Activated CD4-positive, alpha-beta T cell treated with anti-CD3 and anti-CD28 coated beads, Interleukin-2, amount 10 ng/mL, durations not matched to agents 7 days and 5 days (primary cell): ENCODE measurements at places on chromosomes 16 and 17.

GRCh38 chr17:4739122-4740024 lies at the start of the genes CXCL16 and ZMYND15:
Gene CXCL16 (minus strand): TSS chr17:4739928. CDS start chr17:4739339, 589 bp downstream.
Gene ZMYND15 (plus strand): TSS chr17:4739833. CDS start chr17:4740549, 716 bp downstream.
- H3K4me1 ChIP-seq, result peaks cover 24% of the 10 kb centered on the region
- peak within 1 kb of the TSS; percentile 72 for H3K4me3 ChIP-seq
- H3K27ac ChIP-seq, result peak within 1 kb of the TSS; percentile 87
- peaks cover 6% of the 10 kb centered on the region for H3K36me3 ChIP-seq
- peaks cover 40% of the 10 kb centered on the region for H3K27me3 ChIP-seq

- peak overlapping the region; percentile 76 for H3K4me3 ChIP-seq
- DNase-seq, result peak; percentile 59
- peaks cover 32% of the 10 kb centered on the region for H3K4me1 ChIP-seq
- H3K36me3 ChIP-seq, result no peaks in the 10 kb centered on the region
- H3K27ac ChIP-seq, result peak overlapping the region; percentile 77
- peaks cover 25% of the 10 kb centered on the region for H3K27me3 ChIP-seq
These were observed 837 bp upstream of the PRDM7 start for GRCh38 chr16:90077757-90078578.

GRCh38 chr17:77617516-77617915 lies 341.0 kb upstream of the TNRC6C start:
- no peak for DNase-seq
- H3K27ac ChIP-seq, result no peak overlapping the region
- peaks cover 7% of the 10 kb centered on the region for H3K27me3 ChIP-seq
- H3K36me3 ChIP-seq, result peaks cover 2% of the 10 kb centered on the region

- no peak overlapping the region for H3K27ac ChIP-seq
- H3K4me3 ChIP-seq, result no peak overlapping the region
- peaks cover 9% of the 10 kb centered on the region for H3K4me1 ChIP-seq
- no peak for DNase-seq
- peaks cover 80% of the 10 kb centered on the region for H3K27me3 ChIP-seq
- peaks cover 3% of the 10 kb centered on the region for H3K36me3 ChIP-seq
These were observed 2.5 kb downstream of the CBLN1 start for GRCh38 chr16:49278944-49279725.

GRCh38 chr16:48546774-48547173 lies 63.2 kb downstream of the N4BP1 start:
- H3K36me3 ChIP-seq, result peaks cover 42% of the 10 kb centered on the region
- H3K4me1 ChIP-seq, result no peaks in the 10 kb centered on the region
- DNase-seq, result no peak
